Activated T-cell treated with anti-CD3 and anti-CD28 coated beads, Interleukin-2, amount 50 U/mL, for 24 hours (primary cell): ENCODE measurements at places on chromosomes 2 and 18.

GRCh38 chr18:39208729-39209128 lies 1643.1 kb upstream of the CELF4 start:
- DNase-seq = no peak

DNA sequence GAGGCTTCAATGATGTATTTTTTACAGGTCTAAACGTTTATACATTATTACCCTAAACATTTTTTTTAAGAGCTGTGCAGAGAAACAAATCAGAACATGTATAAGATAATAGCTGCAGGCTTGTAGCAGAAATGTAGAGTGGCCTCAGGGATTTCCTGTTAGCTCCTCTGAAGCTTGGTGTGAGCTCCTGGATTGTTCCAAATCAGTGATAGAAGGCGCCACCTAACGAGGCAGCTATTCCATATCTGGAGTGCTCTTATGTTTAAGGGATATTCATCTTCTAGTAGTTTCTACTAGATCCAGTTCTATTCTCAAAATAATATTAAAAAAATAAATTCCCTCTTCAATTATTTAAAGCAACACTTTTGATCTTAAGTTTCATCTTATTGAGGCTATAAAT lies 93.1 kb downstream of the LRP1B start:
- DNase-seq = no peak

DNA sequence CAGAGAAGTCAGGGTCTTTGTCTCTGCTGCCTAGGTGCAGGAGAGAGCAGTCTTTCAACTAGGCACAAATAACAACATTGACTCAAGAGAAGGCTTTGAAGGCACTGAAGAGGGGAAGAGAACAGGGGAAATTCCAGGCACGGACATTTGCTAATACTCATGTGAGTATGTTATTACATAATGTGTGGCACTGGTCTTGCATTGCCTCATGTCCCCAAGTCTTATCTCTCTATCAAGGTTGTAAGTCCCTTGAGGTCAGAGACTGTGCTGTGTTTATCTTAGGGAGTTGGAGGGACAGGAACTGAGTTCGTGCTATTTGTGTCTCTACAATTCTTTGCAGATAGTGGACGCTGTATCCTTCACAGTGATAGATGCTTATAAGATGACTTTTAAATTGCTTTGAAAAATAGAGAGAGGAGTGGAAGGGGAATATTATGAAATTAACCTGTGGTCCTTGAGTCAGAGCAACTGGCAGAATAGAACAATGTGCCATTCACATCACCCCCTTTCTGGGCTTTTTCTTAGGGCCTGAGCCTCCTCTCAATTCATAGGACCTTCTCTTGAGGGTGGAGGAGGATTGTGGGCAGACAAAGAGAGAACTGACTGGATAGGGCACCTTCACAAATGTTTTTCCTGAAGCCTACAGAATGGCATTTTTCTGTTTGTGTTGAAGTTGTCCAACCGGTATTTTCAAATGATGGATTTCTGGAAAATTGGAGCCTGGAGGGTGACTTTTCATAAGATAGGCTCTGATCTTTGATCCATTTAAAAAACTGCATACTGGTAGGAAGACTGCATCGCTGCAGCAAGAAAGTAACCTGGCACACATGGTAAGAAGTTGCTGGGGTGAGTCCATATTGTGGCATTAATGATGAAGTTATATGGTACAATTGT lies 96.6 kb upstream of the CXCR4 start:
- no peak for DNase-seq

GRCh38 chr2:202808754-202809153 lies 62.8 kb downstream of the ICA1L start:
- no peak for DNase-seq

- DNase-seq = no peak
Observed at GRCh38 chr2:157229572-157229971, 27.9 kb upstream of the GALNT5 start.

DNA sequence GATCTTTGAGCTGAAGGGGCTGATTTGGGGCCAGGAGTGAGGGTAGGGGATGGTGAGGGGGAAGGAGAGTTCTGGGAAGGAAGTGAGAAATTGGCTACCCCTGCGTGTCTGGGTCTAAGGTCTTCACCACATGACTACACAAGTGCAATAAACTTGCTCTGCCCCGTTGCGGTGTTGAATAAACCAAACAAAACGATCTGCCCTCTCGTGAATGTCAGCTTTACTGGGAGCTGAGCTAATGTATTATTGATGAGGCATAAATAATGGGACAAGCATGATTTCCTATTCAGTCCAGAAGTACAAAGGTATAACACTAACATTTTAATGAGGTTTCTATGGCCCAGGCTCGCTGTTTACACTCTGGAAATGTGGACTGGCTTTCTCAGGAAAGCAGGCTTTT lies 8.0 kb upstream of the CFAP221 start:
- no peak for DNase-seq

GRCh38 chr2:214215107-214215506 lies 195.7 kb upstream of the VWC2L start:
- DNase-seq = no peak

DNA sequence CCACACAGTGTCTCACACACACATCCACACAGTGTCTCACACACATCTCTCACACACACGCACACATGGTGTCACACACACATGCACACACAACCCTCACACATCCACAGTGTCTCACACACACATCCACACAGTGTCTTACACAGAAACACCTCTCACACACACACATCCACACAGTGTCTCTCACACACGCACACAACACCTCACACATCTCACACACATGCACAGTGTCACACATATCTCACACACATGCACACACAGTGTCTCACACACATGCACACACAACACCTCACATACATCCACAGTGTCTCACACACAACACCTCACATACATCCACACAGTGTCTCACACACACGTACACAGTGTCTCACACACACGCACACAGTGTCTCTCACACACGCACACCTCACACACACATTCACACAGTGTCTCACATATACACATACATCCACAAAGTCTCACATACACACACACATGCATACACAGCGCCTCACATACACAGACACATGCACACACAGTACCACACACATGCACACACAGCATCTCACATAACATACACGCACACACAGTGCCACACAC lies 473.9 kb upstream of the HS6ST1 start:
- no peak for DNase-seq

DNA sequence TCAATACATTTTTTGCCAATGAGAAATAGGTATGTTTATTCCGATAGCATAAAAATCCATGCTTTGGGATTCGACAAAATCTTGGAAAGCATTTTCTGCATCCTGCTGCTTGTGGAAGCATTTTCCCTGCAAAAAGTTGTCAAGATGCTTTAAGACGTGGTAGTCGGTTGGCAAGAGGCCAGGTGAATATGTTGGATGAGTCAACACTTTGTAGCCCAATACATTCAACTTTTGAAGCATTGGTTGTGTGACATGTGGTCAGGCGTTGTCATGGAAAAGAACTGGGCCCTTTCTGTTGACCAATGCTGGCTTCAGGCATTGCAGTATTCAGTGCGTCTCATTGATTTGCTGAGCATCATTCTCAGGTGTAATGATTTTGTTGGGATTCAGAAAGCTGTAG lies 764.5 kb downstream of the TRIB2 start:
- no peak for DNase-seq
